ENCODE measurements at places on chromosomes 5 and 9.

- DNase-seq: peak; percentile 97
These were observed 7.8 kb upstream of the MGAT1 start for GRCh38 chr5:180810210-180810958.

DNA sequence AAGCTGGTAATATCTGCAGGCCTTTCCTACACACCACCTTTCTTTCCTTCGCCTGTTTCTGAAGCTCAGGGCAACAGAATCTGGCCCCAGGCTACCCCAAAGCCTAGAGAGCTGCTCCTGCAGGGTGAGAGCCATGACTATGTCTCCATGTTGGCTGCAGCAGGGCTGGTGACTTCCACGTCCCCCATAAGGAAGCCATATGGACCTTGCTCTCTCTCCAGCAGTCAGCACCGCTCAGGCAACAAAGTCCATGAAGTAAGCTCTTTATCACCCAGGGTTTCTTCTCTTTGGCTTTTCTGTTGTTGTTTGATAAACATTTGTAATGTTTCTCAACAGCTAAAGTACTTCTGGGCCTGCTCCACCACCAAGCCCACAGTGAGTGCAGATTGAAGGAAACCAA is 125.2 kb downstream of the SLIT3 start:
- no peak for DNase-seq

DNA sequence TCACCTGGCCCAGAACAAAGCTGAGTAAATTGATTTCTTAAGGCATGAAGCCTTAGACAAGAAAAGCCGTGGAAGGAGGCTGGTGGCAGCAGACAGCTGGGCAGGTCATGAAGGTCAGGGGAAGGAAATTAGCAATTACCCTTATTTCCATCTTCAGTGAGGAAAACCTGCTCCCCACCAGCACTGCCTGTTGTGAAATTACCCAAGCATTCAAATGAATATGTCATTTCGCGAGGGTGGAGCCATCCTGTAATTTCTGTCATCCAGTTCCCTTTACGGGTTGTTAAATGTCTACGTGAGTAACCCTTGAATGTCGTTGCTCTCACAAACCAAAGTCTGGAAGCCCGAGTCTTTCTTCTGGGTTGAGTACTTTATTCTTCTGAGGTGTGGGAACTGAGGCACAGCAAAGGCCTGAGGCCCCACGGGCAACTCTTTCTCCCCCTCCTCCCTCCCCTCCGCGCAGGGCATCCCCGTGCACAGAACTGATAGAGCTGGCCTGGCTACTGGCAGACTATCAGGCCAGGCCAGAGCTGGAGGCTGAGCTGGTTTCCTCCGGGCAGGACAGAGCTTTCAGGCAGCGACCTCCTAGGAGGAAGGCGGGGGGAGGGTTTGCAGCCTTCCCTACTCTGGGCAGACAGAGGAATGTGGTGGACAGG is 22.0 kb upstream of the AK3 start:
- DNase-seq: peak; percentile 87

DNA sequence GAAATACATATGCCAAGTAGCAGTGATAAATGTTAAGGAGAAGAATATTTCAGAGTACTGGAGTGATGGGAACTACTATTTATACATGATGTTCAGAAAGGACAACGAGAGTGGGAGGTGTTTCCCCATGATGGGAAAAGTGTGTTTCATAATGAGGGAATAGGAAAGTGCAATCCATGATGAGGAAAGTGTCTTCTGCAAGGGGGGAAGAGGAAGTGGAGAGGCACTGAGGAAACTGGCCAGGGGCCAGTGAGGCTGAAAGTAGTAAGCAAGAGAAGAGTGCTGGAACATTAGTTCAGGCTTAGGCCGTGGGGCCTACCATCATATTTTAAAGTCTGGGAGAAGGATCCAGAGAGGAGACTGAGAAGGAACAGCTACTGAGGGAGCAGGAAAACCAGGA is 327.2 kb downstream of the SLF1 start:
- DNase-seq: no peak

- no peak for DNase-seq
These were observed 171.7 kb downstream of the TTLL11 start for GRCh38 chr9:121921444-121921843.

DNA sequence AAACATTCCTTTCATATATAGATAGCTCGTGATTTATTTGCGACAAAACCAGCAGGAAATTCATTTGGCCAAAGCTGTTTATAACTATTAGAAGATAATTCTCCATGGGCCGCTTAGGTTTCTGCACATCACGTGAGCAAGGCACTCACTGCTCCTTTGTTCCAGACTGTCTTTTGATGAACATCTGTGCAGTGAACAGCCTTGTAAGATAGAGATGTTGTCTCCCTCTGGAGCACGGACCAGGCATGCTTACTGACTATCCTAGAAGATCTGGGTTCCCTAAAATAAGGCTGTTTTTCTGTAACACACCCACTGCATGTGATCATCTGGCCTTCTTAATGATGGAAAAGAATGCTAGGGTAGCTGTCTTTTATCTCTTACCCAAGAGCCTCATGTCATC is 30.9 kb downstream of the YIPF5 start:
- DNase-seq: no peak

- DNase-seq: no peak
These were observed 58.0 kb downstream of the PTPN3 start for GRCh38 chr9:109440117-109440515.

GRCh38 chr5:109905906-109906305 is 216.2 kb downstream of the MAN2A1 start:
- DNase-seq: no peak

DNA sequence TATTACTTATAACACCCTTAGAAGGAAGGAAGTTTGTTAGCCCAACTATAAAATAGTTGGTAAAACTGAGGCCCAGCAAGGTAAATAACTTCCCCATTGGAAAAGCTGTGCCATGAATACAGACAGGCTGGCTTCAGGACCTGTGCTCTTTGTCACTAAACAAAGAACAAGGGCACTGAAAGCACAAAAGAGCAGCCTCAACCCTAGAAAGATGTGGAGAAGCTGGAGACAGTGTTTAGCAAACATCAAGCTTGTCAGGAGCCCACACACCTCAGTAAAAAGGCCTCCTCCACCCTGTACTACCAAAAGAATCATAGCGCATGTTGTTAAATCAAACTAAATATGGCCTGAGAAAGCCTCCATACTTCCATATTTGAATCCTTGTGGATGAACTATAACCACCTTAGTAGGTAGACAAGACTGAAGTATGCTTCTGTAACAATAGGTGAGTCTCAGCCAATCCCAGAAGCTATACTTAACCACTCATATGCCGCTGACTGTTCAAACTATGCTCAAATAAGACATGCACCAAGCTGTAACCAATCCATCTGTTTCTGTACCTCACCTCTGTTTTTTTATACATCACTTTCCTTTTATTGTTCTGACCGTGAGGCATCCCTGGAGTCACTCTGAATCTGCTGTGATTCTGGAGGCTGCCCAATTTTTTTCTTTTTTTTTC is 18.4 kb upstream of the SCGB3A2 start:
- DNase-seq: no peak

DNA sequence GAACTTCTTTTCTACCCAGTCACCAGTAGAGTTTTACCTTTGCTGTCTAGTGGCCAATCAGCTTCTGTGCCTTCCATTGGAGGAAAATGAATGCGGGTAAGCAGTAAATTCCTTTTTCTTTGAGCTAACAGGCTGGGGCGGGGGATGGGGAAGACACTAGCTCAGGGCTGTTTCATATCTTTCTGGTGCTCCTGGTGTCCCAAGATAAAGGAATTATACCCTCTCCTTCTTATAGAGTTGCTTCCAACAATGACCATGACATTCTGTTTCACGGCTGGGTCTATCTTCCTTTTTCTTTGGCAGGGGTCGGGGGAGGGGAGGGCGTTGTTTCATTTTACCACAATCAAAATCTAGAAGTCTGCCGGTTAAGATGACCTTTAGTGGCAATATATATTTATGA is 51.2 kb upstream of the RPS23 start:
- DNase-seq: no peak

- DNase-seq: no peak
These were observed 291.0 kb downstream of the FBXL17 start for GRCh38 chr5:108090946-108091345.

DNA sequence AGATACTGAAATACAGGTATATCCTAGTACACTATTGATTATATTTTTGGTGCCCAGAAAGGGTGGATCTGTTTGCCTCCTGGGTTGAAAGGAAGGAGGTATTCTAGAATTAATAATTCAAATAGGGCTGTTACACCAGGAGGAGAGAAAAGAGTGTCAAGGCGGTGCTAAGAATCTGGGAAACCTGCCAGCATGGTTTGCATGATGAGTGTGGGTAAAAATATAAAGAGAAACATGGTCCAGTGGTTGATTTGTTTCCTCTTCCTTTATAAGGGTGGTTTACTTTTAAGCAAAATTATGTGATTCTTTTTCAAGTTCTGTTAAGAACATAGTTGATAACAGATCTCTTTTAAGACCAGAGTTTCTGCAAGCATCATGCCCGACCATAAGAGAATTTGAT is 69.4 kb upstream of the NFIB start:
- peak; percentile 44 for DNase-seq

DNA sequence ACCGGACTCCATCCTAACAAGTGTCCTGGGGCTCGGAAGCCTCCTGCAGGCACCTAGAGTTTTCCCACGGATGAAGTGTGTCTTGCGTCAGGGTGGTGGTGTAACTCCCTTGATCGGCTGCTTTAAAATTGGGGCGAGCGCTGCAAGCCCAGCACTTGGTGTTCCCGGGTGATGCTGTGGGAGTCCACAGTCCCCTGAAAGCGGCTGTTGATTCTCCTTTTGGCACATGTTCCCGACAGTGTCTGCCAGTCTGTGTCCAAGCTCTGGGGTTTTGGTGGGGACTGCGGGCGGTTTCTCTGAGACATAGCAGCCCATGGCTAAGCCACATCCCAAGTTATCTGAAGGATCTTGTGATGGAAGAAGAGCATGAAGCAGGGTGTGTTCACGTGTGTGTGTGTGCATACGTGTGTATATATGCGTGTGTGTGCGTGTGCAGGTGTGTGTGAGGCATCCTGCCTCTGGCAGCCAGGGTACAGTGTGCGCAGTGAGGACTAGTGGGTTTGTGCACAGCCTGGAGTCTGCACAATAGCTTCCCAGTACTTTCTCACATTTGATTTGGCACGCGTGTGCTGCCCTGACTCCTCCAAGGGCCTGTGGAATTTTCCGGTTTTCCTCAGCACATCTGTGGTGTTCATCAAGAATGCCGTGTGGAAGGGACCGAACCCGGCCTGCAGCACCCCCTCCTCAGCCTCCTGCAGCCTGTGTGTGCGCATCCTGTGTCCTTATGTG is 16.9 kb downstream of the SLC25A48 start:
- no peak for DNase-seq

DNA sequence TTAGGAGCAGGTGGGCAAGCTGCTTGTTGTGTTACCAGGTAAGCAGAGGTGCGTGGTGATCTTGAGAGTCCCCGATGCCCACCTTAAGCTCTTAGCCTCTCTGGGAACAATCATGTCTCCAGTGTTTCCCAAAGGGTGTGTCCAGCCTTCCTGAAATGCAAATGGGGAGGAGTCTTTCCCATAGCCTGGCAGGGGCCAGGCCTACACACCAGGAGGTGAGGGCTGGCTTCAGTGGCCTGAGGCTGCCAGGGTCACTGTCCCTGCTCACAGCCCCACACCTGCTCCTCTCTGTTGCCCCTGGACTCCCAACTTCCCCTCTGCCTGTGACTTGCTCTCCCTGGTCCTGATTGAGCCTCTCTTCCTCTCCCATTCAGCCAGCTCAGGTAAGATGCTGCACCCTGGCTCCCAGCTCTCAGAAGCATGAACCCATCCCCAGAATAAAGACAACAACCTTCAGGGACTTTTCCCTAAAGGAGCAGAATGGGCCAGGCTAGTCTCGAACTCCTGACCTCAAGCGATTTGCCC is 65.7 kb upstream of the PHYKPL start:
- no peak for DNase-seq

DNA sequence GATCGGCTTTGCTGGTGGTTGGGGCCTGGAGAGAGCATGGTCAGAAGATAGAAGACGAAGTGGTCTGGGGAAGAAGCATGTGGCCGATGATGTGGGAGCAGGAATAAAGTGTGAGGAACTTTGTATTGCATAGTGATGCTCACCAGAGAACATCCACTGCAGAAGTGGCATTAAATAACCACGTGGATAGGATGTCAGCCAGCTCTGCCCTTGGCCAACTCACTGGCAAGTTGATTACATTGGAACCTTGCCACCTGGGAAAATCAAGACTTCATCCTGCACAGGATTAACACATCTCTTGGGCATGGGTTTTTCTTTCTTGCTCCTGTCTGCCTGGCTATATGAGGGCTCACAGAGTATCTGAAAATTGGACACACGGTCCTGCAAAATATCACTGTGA is 217.4 kb downstream of the DMRT2 start:
- no peak for DNase-seq

DNA sequence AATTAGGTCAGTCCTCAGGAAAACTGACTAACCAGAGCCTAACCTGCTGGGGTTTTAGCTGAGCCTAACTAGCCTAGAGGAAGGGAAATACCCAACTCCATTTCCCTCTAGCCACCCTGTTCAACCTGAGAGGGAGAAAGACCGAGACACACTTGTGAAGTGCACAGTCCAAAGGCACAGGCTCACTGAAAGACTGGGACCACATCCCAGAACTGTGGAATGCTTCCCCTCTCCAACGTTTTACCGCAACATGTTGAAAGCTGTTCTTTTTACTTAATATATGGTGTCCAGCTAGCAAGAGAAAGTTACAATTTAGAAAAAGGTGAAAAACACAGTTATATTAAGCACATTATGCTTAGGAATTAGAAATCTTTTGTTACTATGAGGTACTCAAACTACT is 76.8 kb upstream of the SIMC1 start:
- no peak for DNase-seq

GRCh38 chr5:16548115-16548514 is 68.7 kb downstream of the RETREG1 start:
- DNase-seq: no peak

DNA sequence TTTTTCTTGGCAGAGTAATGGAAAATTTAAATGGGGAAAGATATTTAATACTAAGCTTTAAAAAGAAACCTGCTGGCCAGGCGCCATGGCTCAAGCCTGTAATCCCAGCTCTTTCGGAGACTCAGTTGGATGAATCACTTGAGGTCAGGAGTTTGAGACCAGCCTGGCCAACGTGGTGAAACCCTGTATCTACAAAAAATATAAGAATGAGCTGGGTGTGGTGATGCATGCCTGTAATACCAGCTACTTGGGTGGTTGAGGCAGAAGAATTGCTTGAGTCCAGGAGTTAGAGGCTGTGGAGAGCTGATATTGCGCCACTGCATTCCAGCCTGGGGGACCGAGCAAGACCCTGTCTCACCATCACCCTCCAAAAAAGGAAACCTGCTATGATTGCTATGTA is 32.8 kb downstream of the TUT7 start:
- no peak for DNase-seq

DNA sequence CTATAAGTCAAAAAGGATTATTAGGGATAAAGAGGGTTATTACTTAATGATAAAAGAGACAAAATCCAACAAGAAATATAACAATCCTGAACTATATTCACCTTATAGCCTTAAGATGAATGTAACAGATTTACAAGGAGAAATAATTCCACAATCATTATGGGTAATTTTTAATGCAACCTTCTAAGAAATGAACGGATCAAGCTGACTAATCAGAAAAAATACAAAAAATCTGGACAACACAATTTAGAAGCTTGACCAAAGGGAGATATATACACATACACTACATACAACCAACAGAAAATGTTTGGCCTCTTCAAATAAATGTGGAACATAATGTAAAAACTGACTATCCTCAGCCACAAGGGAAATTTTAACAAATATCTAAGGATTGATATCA is 102.3 kb downstream of the CPLANE1 start:
- no peak for DNase-seq

- no peak for DNase-seq
These were observed 76.3 kb downstream of the AMBP start for GRCh38 chr9:114001794-114002261.

- DNase-seq: no peak
These were observed 42.9 kb downstream of the DAPK1 start for GRCh38 chr9:87540444-87541105.

GRCh38 chr5:79069488-79070349 is at the start of the genes BHMT2 and DMGDH:
TSS of gene BHMT2 (plus strand) at chr5:79069767. CDS start at chr5:79069783, 16 bp downstream.
TSS of gene DMGDH (minus strand) at chr5:79069674. CDS start at chr5:79069620, 54 bp downstream.
- DNase-seq: no peak

Data from hematopoietic multipotent progenitor cell treated with erythropoietin and hydrocortisone succinate and interleukin-3 and kit ligand, for 17 days (in vitro differentiated cells).